Epithelial cell of alveolus of lung (primary cell): ENCODE measurements at places on chromosomes 4 and X. TPM values are rescaled to one million over a fixed set of nuclear protein-coding genes. Genes with fewer than 3 reads are reported as not detected.

RTL5 gene
- total RNA-seq, result 1.4 and 2.6 TPM in 2 replicates

USP17L11 gene
- not detected in 2 replicates for total RNA-seq

TMEM47 gene
- 28.3 and 37.8 TPM in 2 replicates for total RNA-seq

MAGED2 gene
- 283 and 293 TPM in 2 replicates for total RNA-seq

UGT2B10 gene
- total RNA-seq, result not detected in 2 replicates

FANCB gene
- total RNA-seq, result 2.2 and 3.6 TPM in 2 replicates

TCEAL7 gene
- 30.5 and 43.8 TPM in 2 replicates for total RNA-seq

MAGED4 gene
- total RNA-seq, result 64.9 and 149 TPM in 2 replicates

ARSJ gene
- 22.8 and 34.6 TPM in 2 replicates for total RNA-seq

APEX2 gene
- 15.3 and 20.2 TPM in 2 replicates for total RNA-seq

CLDN34 gene
- total RNA-seq, result 0.13 TPM in 1 of 2 replicates, not detected in the other

NPNT gene
- 4.8 TPM in 1 of 2 replicates, not detected in the other for total RNA-seq

MAGEA2 gene
- not detected in 2 replicates for total RNA-seq
